Cardiac fibroblast (primary cell): ENCODE measurements at places on chromosomes 13 and 19.
A peak's percentile ranks its signal among the peaks of the same experiment; 100 is the strongest.

DNA sequence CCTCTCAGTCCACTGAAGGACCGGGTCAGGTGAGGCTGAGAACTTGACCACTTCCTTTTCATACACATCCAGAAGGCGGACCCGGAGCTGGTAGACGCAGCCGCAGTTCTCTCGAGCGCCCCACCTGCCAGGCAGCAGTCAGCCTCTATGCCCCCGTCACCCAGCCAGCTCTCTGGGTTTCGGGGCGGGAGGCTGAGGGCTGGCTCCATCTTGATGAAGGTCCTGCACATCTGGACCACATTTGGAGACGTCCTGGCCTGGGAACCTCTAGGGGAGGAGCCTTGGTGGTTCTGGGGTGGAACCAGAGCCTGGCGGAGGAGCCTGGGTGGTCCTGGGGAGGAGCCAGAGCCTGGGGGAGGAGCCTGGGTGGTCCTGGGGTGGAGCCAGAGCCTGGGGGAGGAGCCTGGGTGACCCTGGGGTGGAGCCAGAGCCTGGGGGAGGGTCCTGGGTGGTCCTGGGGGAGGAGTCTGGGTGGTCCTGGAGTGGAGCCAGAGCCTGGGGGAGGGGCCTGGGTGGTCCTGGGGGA lies 14.3 kb downstream of the MRPS12 start:
- DNase-seq = no peak

DNA sequence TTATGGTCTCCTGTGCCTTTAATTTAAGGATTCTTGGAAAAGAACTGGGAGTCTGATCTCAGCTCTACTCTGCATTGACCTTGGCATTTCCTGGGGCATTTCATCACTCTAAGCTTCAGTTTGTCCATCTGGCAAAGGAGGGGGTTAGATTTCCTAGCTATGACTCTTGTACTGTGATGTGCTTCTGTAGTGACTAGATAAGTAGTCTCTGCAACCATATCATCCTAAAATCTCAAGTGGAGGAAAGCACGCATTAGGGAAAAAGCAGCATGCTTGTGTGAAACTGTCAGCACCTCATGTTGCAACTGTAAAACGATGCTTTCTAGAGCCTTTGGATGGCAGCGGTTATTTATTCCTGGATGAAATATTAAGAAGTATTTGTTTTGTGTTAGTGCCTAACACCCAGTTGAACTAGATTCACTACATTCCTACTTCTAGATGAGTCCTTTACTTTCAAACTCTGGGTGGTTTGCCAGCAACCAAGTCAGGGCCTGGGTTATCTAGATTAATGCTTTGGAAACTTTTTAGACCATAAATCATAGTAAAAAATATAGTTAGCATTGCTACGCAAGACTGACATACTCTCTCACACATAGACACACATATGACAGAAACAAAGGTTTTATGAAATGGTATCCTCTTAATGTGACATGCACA lies 6.8 kb downstream of the WDFY2 start:
- peak; percentile 93 for DNase-seq

GRCh38 chr19:751501-752341 lies 809 bp downstream of the MISP start:
- peak; percentile 80 for DNase-seq

GRCh38 chr13:27667946-27668345 lies 46.3 kb downstream of the POLR1D start:
- peak; percentile 21 for DNase-seq

GRCh38 chr13:53237696-53238095 lies 209.1 kb downstream of the OLFM4 start:
- no peak for DNase-seq
